ENCODE measurements at places on chromosomes 2 and 18. TPM values are rescaled to one million over a fixed set of nuclear protein-coding genes. Genes with fewer than 3 reads are reported as not detected.
A peak's percentile ranks its signal among the peaks of the same experiment; 100 is the strongest.

DNA sequence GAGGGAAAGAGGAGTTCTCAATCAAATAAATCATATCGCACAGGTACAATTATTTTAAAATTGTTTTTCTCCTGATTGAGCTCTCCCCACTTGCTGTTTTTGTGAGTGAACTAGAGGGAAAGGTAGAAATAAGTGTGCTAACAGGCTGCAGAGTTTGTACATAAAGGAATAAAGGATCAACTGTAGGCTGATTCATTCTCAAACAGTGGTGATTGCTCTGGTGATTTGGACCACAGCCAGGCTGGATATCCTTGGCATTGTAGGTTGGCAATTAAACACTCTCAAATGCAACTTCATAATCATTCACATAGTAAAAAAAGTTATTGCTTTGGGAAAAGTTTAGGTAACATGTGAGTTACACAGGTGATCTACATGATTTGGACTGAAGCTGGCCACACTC is 29.8 kb downstream of the LRP1B start:
- H3K4me3 ChIP-seq: no peak overlapping the region
- no peak overlapping the region for H3K27ac ChIP-seq
- no peaks in the 10 kb centered on the region for H3K36me3 ChIP-seq
- H3K27me3 ChIP-seq: no peaks in the 10 kb centered on the region

The ATP6V1B1 gene
- total RNA-seq: 1.2 TPM

GRCh38 chr2:30115141-30115980 is 31.4 kb upstream of the YPEL5 start:
- H3K27ac ChIP-seq: no peak overlapping the region
- no peaks in the 10 kb centered on the region for H3K27me3 ChIP-seq
- H3K4me3 ChIP-seq: no peak overlapping the region
- no peaks in the 10 kb centered on the region for H3K36me3 ChIP-seq
- no peaks in the 10 kb centered on the region for H3K4me1 ChIP-seq

- H3K27ac ChIP-seq: peak overlapping the region; percentile 81
- H3K27me3 ChIP-seq: no peaks in the 10 kb centered on the region
- no peak for DNase-seq
- H3K4me3 ChIP-seq: no peak overlapping the region
- no peaks in the 10 kb centered on the region for H3K36me3 ChIP-seq
Measured at GRCh38 chr2:216710551-216711301, 15.4 kb upstream of the IGFBP5 start.

DNA sequence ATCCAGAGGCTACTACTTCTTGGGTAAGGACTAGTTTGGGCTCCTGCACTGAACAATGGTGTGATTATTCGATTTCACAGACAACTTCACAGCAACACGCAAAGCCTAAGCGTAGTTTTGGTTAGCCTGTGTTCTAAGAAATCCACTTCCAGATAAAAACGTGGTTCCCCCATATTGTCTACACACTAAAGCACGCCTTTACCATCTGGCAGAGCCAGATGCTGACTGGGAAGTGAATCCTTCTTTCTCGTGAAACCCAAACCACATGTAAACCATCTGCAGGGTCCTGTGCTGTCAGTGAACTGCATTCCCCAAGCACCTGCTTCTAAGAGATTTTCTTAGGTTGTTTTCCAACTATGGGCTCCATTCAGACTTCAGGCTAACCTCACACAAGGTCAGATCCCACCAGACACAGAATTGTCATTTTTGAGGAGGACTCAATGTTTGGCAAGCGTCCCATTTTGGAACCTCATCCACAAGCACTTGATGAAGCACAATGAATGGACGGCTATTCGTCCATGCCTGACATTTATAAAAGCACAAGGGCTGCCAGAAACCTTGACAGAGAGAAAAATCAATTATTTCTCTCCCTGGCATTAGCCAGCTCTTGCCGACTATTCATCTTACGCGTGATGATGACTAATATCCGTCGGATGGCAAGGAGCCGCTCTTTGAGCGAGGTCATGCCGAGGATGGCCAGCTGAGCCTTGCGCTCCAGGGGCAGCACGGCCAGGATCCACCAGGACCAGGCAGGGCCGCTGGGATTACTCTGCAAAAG is 38.4 kb downstream of the LONRF2 start:
- no peaks in the 10 kb centered on the region for H3K4me1 ChIP-seq
- H3K4me3 ChIP-seq: no peak overlapping the region
- no peaks in the 10 kb centered on the region for H3K36me3 ChIP-seq
- no peak for DNase-seq
- H3K27me3 ChIP-seq: no peaks in the 10 kb centered on the region

GRCh38 chr18:22020127-22020866 is 149.1 kb upstream of the GATA6 start:
- no peaks in the 10 kb centered on the region for H3K36me3 ChIP-seq
- H3K27ac ChIP-seq: no peak overlapping the region
- H3K27me3 ChIP-seq: no peaks in the 10 kb centered on the region
- H3K4me1 ChIP-seq: no peaks in the 10 kb centered on the region

DNA sequence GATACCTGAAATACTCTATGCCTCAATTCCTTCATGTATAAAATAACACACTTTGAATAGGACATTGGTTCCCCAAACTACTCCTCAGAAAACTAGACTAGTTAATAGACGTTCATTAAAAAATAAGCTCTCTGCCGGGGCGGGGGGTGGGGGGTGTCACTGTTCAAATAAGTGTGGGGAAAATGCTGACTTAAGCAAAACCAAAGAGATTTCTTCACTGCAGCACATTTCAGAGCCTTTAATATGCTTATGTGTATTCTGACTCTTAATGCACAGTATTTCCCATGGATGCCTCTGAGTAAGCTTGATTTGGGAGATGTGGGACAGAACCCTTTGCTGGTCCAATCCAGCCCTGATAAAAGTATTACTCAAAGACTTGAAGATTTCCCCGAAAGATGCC is 93.2 kb downstream of the LYPD6 start:
- H3K4me3 ChIP-seq: no peak overlapping the region
- no peaks in the 10 kb centered on the region for H3K27me3 ChIP-seq
- H3K36me3 ChIP-seq: no peaks in the 10 kb centered on the region
- no peaks in the 10 kb centered on the region for H3K4me1 ChIP-seq
- DNase-seq: no peak

DNA sequence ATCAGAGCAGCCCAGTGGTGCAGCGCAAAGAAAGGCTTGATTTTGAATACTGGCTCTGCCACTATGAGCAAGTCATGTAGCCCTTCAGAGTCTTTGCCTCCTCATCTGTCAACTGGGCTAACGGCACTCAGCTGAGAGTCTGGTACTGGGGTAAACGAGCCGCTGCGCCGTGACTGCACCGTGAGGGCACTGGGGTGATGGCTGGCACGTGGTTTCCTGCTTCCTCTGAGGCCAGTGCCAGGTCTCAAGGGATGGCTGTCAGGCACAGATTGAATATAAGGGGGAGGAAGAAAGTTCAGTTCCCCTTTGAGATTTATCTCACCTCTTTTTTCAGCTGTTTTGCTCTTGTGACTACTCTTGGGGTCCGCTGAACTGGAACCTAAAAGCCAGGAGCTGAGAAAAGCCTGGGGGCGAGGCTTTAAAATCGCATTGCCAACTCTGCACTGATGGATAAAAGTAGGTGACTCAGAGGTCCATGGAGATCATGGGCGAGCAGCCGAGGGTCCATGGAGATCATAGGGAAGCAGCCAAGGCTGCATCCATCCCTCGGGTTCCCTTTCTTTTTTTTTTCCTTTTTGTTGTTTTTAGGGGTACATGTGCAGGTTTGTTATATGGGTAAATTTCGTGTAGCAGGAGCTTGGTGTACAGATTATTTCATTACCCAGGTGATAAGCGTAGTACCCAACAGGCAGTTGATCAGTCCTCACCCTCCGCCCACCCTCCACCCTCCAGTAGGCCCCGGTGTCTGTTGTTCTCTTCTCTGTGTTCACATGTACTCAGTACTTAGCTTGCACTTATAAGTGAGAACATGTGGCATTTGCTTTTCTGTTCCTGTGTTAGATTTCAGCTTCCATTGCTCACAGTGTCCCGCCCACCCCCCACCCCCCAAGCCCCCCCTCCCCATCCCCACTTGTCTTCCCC is 114.3 kb downstream of the SPP2 start:
- no peaks in the 10 kb centered on the region for H3K36me3 ChIP-seq
- H3K4me1 ChIP-seq: peaks cover 41% of the 10 kb centered on the region
- no peak overlapping the region for H3K27ac ChIP-seq
- DNase-seq: no peak

DNA sequence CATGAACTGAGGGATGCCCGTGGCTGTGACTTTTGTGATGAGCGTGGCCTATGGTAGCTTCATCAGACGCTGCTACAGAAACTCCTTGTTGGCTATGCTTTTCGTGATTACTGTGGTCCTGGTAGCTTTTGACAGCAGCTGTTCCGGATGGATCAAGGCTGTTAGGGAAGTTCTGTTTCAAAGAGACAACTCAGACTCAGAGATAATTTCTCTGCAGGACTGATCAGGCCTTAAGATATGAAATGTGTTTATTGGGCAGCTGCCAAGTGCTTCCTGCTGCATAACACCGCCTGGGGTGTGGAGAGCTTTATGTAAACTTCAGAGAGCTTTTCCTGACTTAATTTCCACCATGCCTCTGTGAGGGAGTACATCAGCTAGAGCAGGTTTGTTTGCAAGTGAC is 243.8 kb downstream of the TSN start:
- no peak overlapping the region for H3K4me3 ChIP-seq
- no peaks in the 10 kb centered on the region for H3K4me1 ChIP-seq
- H3K36me3 ChIP-seq: no peaks in the 10 kb centered on the region
- no peak overlapping the region for H3K27ac ChIP-seq
- no peak for DNase-seq
- no peaks in the 10 kb centered on the region for H3K27me3 ChIP-seq

DNA sequence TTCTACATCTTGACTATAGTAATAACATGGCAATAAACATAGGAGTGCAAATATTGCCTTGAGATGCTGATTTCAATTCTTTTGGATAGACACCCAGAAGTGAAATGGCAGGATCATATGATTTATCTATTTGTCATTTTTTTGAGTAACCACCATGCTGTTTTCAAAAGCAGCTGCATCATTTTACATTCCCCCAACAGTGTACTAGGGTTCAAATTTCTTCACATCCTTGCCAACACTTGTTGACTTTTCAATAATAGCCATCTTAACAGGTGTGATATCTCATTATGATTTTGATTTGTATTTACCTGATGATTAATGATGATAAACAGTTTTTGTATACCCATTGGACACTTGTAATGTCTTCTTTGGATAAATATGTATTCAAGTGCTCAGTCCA is 90.8 kb downstream of the STRADB start:
- no peak overlapping the region for H3K27ac ChIP-seq
- H3K4me1 ChIP-seq: no peaks in the 10 kb centered on the region
- no peak for DNase-seq
- H3K4me3 ChIP-seq: no peak overlapping the region

The RAPGEF4 gene
- total RNA-seq: 2.9 TPM

The PCARE gene
- total RNA-seq: not detected

- H3K36me3 ChIP-seq: no peaks in the 10 kb centered on the region
- no peaks in the 10 kb centered on the region for H3K27me3 ChIP-seq
- no peak overlapping the region for H3K4me3 ChIP-seq
- no peaks in the 10 kb centered on the region for H3K4me1 ChIP-seq
- H3K27ac ChIP-seq: no peak overlapping the region
Measured at GRCh38 chr2:157367704-157368103, 42.1 kb upstream of the ERMN start.

The SERPINB3 gene
- 349 TPM for total RNA-seq

- H3K4me3 ChIP-seq: no peak overlapping the region
- no peak overlapping the region for H3K27ac ChIP-seq
- DNase-seq: no peak
- no peaks in the 10 kb centered on the region for H3K4me1 ChIP-seq
Measured at GRCh38 chr2:202423139-202423538, 47.0 kb downstream of the BMPR2 start.

DNA sequence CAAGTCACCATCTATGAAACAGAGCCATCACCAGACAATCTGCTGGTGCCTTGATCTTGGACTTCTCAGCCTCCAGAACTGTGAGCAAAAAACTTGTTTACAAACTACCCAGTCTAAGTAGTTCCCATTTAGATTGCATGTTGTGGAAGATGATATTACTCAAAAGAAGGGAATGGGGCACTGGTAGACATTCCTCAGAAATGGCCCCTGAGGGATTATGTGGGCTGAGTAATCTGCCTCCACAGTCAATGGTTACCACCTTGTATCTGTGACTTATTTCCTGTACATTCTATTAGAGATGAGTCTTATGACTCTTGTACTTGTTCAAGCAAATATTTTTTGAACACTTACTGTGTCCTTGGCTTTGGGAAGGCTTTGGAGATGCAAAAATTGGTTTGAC is 160.4 kb downstream of the NUP35 start:
- no peak overlapping the region for H3K27ac ChIP-seq
- no peak overlapping the region for H3K4me3 ChIP-seq
- H3K36me3 ChIP-seq: no peaks in the 10 kb centered on the region
- no peaks in the 10 kb centered on the region for H3K4me1 ChIP-seq
- H3K27me3 ChIP-seq: no peaks in the 10 kb centered on the region
- DNase-seq: no peak

- no peak overlapping the region for H3K4me3 ChIP-seq
- no peaks in the 10 kb centered on the region for H3K4me1 ChIP-seq
- H3K36me3 ChIP-seq: no peaks in the 10 kb centered on the region
- no peak for DNase-seq
Measured at GRCh38 chr2:1869987-1870386, 125.7 kb upstream of the PXDN start.

The MREG gene
- total RNA-seq: 71.2 TPM

The CGREF1 gene
- 2.6 TPM for total RNA-seq

Data from esophagus squamous epithelium (tissue), 5 donors.